ENCODE measurements at places on chromosomes 5 and 9. TPM values are rescaled to one million over a fixed set of nuclear protein-coding genes. Genes with fewer than 3 reads are reported as not detected.

IFNE gene
- not detected for total RNA-seq

GPRIN1 gene
- total RNA-seq, result 3.7 TPM

DNA sequence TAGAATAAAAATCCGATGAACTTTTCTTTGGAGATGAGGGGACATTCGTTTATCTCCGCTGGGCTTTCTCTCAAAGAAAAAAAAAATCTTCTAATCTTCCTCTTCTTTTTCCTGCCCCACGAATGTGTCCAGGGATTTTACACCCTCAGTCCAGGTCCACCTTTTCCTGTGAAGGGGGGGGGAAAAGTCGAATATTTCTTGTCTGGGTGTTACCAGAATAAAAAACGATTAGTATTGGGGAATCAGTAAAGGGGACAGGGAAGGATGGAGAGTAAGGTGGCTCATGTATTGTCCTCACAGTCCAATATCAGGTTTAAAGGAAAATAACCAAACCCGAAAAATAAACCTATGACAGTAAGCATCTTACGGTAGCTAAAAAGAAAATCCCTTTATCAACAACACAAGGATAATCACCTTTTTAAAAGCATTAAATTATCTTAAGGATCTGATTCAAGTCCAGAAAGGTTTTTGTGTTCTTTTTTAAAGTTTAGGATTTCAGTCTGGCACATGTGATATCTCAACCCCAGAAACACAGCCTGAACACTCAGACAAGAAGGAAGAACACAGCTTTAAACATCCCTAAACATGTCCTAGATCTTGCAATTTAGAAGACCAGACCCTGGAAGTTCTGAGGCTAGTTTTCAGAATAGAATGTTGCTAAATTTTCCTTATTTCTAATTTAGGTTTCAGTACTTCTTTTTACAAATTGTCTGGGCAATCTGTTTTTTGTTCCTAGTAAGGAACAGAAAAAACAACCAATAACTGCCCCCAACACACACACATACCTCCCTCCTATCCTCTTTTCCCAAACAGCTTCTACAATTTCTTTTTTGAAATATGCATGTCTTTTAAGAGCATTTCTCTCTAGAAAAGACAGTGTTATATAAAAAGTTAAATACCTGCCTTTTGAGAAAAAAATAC, 1.2 kb downstream of the ZNF608 start:
- DNase-seq, result no peak

DNA sequence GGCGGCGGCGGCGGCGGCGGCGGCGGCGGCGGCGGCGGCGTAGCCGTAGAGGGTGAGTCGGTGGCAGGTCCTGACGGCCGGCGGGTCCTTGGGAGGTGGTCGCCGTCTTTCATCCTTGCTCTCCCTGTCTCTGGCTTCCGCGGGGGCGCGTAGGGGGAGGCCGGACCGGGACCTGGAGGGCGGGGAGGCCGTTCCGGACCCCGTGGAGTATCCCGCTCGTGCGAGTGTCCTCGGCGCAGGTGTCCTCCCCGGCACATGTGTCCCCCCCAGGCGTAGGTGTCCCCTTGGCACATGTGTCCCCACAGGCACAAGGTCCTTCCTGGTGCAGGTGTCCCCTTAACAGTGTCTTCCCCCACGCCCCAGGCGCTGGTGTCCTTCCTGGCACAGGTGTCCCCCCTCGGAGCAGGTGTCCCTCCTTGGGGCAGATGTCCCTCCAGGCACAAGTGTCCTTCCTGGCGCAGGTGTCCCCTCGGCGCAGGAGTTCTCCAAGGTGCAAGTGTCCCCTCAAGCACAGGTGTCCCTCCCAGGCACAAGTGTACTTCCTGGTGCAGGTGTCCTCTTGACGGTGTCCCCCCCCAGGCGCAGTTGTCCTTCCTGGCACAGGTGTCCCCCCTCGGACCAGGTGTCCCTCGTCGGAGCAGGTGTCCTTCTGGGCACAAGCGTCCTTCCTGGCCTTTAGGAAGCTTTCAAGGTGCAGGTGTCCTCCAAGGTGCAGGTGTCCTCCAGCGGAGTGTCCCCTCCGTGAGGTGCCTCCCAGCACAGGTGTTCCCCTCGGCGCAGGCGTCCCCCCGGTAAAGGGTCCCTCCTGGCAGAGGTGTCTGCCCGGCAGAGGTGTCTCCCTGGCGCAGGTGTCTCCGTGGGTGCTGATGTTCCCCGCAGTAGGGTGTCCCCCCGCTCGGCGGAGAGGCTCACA, 519 bp downstream of the EXOC3 start:
- DNase-seq, result no peak

DNA sequence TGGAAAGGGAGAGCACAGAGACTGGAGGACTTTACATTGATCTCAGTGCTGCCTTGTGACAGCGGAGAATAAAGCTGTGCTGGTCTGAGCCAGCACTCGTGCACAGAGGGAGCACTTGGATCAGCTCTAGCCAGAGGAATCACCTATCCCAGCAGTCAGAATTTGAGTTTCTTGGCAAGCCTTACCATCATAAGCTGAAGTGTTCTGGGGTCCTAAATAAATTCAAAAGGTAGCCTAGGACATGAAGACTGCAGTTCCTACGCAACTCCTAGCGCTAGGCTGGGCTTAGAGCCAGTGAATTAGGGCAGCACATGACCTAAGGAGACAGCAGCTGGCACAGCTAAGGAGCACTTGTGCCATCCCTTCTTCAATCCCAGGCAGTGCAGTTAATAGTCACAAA, 119.5 kb downstream of the HMHB1 start:
- no peak for DNase-seq

- DNase-seq, result no peak
Observed at GRCh38 chr9:109286571-109286977, 34.3 kb downstream of the EPB41L4B start.

DNA sequence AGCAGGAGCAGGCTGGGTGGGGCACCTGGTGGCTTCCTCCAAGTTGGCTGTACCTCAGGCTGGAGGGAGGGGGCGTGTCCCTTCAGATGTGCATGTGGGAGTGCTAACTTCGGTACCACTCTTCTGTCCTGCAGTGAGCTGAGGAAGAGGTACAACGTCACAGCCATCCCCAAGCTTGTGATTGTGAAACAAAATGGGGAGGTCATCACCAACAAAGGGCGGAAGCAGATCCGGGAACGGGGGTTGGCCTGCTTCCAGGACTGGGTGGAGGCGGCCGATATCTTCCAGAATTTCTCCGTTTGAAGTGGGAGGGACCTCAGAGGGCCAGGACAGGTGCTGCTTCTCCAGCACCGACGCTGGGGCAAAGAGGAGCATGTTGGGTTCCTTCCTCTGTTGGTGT, 9.3 kb downstream of the NXNL2 start:
- DNase-seq, result no peak

GRCh38 chr9:22154064-22154463, 145.0 kb upstream of the CDKN2B start:
- DNase-seq, result no peak

Data from activated CD4-positive, alpha-beta T cell treated with anti-CD3 and anti-CD28 coated beads, Interleukin-2, amount 10 ng/mL, durations not matched to agents 24 days and 14 days (primary cell).